ENCODE measurements at places on chromosomes 2 and 18.

DNA sequence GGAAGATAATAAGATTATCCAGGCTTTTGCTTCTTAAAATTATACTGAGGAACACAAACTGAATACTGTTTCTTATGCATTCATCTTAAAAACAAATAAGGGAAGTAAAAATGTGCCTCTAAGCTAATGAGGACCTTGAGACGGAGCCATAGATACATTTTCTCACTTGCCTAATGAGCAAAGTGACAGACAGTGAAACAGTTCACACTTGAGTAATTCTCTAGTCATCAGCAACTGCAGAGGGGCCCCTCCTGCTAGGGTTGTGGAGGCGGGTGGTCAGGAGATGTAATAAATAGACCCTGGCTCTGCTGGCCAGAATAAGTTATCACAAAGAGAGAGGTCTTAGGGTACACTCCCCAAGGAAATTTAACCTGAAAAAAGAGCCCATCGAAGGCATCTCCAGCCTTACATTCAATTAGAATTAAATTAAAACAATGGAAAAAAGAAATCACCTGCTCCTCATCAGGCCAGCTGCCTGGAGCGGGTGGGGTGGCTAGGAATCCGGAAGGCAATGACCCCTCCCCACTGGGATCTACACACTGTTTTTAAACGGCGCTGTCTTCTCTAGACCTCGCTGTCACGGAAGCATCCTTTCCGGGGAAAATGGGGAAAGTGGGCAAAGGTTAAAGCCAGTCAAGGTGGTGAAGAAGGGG lies 32.6 kb upstream of the INSIG2 start:
- DNase-seq, result no peak

GRCh38 chr2:136505462-136505861 lies 259.9 kb upstream of the THSD7B start:
- no peak for DNase-seq

- peak; percentile 87 for DNase-seq
These were observed 32.9 kb upstream of the EHBP1 start for GRCh38 chr2:62672601-62673000.

DNA sequence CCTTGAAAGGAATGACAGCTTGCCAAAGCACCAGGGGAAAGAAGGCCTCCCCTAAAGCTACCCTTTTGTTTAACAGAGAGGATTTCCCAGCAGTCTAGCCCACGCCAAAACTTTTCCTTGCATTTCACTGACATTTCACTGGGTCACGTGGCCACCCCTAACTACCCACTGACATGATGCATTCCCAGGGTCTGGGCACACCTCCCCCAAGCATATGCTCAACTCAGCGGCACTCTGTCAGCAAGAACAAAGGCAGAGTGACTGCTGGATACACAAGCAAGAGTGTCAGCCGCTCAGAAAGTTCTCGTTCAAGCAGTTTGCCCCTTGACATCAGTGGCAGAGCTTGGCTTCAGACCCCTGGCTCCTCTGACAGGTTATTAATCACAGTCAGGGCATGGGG lies 34.2 kb upstream of the MARCO start:
- no peak for DNase-seq

- peak; percentile 86 for DNase-seq
These were observed 93.7 kb upstream of the WDR75 start for GRCh38 chr2:189347540-189347939.

- DNase-seq, result no peak
These were observed 277.7 kb upstream of the ERBB4 start for GRCh38 chr2:212816267-212816666.

GRCh38 chr2:40421631-40422297 lies 30.1 kb downstream of the SLC8A1 start:
- no peak for DNase-seq

- DNase-seq, result peak; percentile 92
These were observed 17.3 kb upstream of the CYS1 start for GRCh38 chr2:10097352-10098148.

DNA sequence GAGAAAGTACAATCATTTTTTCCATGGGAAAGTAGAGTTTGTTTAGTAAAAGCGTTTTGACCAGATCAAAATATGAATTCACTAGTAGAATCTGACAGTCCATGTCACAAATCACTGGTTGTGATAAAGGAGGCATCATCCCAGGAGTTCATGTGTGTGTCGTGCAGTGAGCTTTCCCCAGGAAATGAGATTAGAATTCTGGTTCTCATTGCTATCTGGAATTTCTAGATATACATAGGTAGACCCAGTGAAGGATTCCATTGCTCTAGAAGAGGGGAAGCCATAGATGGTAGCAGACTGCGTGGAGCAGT lies 206.6 kb downstream of the NCK2 start:
- DNase-seq, result no peak

- no peak for DNase-seq
These were observed 112.8 kb upstream of the NCK2 start for GRCh38 chr2:105631922-105632321.

DNA sequence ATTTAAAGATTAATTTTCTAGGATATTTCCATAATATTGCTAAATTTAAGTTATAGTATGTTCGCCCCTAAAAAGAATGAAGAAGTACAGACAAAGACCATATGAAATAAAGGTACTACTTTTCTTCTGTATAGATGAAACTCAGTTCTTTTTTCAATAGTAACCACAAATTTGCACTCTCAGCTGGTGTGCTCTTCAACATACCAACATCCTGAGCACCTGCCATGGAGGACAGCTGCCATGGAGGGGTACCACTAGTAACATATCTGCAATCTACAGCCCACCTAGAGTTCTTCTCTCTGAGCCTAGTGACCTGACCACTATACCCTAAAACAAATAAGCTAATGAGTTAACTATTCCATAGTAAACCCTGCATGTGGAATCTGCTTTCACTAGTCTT lies 36.8 kb upstream of the ERCC3 start:
- no peak for DNase-seq

DNA sequence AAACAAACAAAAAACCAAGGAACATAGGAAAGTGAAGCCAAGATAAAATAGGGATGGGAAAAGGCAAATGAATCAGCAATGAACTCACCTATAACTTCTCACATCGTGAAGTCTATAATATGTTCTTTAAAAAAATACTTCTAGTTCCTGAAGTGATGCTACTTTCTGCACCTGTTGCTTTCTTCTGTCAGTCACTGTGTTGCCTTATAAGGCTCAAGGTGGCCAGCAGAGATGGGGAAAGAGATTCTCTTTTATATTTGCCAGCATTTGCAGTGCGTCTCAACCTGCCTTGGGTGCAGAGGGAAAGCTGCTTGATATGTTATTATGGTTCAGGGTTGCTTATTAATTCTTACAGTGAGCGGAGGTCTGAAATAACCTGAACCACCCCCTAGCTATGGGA lies 14.0 kb downstream of the QPCT start:
- DNase-seq, result no peak

DNA sequence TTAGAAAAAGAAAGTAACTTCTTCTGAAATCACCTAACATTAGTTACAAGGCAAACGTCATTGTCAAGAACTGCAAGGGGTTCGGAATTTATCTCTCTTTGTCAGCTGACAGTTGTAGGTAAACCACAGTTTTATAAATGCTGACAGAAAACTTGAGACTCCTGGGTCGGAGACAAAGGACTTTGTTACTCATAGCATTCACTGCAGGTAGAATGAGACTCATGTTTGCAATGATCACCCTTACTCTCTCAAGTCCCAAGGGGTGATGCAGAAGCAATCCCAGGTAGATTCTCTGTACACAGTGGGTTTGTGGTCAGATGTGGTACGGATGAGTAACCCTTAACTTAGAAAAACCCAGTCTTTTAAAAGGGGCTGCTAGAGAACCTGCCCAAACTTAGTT lies 757.8 kb downstream of the TRIB2 start:
- no peak for DNase-seq

- DNase-seq, result no peak
These were observed 123.0 kb downstream of the MAPK4 start for GRCh38 chr18:50682852-50683251.

DNA sequence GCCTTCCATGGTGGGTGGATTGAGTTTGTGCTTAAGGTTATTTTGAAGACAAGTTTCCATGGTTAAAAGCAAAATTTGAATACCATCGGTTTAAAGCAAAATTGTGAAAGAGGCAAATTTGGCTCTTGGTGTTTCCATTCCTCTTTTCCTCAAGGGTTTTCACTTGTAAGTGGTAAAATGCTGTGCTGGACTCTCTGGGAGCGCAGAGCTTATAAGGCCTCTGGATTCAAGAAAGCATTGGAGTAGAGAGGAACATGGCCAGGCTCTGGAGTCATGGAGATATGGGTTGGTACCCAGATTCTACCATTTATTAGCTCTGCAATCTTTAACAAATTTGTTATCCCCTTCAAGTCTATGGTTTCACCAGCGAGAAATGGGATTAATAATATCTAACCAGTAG lies 17.5 kb downstream of the KCNE4 start:
- DNase-seq, result no peak

GRCh38 chr18:44510390-44510789 lies 170.3 kb upstream of the SETBP1 start:
- DNase-seq, result no peak

DNA sequence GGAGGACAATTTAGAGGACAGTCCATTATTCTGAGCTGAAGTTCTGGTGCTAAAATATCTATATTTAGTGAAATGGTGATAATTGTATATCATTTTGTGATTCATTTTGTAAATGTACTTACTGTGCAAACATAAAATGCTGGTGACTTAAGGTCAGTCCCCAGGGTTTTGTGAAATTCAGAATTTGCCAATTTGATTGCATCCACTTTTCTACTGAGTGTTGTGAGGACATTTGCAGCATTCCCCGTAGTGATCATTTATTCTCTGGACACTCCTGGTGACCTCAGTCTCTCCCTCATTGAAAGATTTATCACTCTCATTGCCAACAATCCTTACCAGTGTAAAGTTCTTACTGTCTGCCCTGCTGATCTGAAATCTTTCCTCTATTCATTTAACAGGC lies 98.2 kb downstream of the SOCS6 start:
- DNase-seq, result no peak

DNA sequence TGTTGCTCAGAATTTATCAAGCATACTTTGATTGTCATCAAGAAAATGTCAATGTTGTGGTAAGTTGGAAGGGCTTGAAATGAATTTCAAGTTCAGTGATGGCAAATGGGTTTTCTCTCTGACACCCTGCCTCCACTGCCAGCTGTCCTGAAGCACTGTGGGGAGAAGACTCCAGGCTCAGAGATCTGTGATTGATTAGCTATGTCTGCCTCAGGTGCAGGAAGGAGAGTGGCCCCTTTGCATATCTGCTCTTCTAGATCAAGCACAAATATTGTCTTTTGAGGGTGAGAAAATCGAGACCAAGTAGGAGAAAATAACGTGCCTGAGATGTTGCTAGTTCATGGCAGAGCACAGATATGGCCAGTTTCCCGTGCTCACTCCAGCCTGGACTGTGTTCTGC lies 178.8 kb upstream of the GLI2 start:
- no peak for DNase-seq

DNA sequence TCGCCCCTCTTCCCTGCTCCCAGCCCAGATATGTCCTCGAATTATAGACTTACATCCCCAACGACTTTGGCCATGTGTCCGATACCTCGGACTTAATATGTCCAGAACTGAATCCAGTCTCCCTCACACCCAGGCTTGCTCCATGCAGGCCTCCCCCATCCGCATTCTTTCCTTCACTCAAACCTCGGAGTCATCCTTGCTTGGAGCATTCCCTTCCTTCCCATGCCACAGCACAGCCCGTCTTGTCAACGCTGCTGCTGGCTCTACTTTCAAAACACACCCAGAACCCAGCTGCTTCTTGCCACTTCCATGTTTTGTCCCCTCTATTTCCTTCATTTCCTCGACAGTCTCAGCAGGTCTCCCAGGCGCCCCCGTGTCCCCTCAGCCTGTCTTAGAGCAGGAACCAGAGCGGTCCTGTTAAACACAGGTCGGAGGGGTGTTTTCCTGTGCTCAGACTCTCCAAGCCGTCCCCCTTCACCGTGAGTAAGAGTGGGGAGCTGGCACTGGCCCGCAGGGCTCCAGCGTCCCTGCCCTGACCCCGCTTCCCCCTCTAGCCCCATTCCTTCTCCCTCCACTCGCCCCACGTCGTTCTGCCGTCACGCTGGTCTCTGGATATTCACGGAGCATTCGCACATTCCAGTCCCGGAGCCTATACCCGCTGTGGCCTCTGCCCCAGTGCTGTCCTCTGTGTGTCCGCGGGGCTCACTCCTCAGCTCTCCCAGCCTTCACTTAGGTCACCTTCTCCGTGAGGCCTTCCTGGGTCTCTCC lies 54.4 kb downstream of the VAPA start:
- no peak for DNase-seq

- peak; percentile 62 for DNase-seq
These were observed 70.6 kb downstream of the B3GNT2 start for GRCh38 chr2:62266433-62267038.

DNA sequence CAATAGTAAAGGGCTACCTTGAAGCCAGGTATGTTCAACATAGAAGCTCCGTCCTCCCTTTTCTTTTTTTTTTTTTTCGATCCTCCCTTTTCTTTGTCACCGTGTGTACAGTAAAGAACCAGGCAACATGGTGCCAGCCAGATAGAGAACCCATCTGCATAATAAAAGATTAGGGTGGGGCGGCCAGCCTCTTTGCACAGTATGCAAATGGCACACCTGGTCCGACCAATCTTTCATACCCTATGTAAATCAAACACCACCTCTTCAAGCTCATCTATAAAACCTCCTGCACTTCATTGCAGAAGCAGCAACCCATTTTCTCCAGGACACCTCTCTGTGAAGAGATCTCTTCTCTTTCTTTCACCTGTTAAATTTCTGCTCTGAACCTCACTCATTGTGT lies 7.3 kb upstream of the WDR33 start:
- no peak for DNase-seq

DNA sequence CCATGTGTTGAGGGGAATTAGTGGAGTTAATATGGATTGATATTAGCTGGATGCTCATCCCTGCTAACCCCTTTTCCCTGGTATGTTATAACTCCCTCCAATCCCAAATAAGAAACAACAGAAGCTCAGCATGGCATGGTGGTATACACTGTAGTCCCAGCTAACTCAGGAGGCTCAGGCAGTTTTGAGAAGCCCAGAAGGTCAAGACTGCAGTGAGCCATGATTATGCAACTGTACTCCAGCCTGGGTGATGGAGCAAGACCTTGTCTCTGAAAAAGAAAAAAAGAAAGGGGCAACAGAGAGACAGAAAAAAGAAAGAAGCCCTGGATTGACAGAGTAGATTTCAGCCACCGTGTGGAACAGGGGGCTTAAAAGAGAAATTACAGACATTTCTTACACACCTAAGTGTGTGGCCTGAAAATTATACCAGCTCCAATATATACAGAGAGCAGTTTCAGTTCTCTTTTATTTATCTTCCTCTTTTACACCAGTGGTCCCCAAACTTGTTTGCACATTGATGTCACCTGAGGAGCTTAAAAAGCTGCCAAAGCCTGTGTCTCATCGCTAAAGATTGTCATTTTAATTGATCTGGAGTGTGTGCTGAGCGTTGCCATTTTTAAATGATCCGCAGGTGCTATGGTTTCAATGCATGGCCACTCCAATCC lies 203.6 kb downstream of the UBE2E3 start:
- DNase-seq, result no peak

- DNase-seq, result no peak
These were observed 23.4 kb upstream of the C1D start for GRCh38 chr2:68086166-68086565.

GRCh38 chr2:226153553-226153952 lies 646.1 kb downstream of the IRS1 start:
- DNase-seq, result no peak
